ENCODE measurements at places on chromosomes 16 and 17.

GRCh38 chr17:50596191-50597037, 35.9 kb downstream of the CACNA1G start:
- no peak for DNase-seq

- DNase-seq = no peak
Observed at GRCh38 chr16:55480228-55480655, 1.2 kb downstream of the MMP2 start.

DNA sequence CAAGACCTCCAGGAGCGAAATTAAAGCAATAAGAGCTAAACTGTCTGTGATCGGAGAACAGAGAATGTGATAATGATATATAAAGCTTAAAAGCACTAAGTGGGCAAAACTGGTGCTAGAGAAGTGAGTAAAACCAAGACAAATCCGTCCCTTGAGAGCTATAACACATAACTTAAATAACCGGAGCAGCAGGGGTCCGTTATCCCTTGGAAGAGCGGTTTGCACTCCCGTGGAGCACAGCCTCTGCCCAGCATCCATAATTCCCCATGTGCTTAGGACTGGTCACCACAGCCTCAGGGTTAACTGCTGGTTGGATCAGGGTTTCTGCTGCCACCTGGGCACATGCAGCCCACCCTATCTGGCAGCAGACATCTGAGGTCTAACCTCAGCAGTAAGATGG, 489.0 kb downstream of the NPIPA7 start:
- DNase-seq = no peak

DNA sequence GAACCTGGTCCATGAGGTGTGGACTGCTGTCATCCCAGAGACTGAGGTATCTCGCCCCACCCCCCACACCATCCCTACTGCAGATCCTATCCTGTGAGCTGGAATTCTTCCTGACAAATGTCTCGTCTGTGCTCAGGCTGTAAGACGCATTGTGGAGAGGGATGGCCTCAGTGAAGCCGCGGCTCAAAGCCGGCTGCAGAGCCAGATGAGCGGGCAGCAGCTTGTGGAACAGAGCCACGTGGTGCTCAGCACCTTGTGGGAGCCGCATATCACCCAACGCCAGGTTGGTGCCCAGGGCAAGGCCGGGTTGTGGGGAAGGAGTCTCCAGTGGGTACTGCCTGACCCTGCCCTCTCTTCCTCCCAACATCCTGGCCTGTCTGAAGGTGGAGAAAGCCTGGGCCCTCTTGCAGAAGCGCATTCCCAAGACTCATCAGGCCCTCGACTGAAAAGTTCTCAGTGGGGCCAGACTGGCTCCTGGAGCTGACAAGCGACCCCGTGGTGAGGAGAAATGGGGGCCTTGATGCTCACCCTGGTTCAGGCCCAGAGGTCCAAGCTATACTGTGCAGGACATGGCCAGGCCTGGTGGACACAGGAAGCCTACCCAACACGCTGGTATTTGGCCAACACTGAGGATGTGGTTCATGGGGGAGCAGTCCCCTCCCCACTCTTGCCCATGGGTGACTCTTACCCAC, 1.2 kb upstream of the MLX start:
- DNase-seq = no peak

- no peak for DNase-seq
Observed at GRCh38 chr16:55634193-55634592, 21.6 kb upstream of the SLC6A2 start.

DNA sequence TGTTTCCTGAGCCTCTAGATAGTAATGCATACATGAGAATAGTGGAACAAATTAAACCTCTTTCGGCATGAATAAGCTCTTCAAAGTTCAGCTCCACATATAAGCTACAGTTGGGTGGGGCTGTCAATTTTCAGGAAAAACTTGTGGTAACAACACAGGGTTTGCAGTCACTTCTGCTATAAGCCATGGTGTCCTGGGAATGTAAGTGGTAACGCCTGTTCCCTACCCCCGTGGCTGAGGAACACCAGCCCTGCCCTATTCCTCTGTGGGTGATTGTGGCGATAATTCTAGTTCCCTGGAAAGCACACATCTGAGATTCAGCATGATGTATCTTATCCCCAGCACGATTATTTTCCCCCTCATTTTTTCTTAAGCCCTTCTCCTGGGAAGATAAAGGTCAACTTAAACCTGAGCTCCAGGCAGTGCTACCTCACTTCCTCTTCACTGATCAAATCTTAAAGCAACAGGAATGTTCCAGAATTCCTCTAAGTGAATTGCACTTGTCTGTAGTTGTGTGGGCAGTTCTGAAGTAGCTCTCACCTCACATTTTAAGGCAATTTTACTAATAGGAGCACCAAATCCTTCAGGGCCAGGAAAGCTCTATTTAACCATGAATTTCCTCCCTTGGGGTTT, 500.7 kb upstream of the HSBP1 start:
- DNase-seq = no peak

DNA sequence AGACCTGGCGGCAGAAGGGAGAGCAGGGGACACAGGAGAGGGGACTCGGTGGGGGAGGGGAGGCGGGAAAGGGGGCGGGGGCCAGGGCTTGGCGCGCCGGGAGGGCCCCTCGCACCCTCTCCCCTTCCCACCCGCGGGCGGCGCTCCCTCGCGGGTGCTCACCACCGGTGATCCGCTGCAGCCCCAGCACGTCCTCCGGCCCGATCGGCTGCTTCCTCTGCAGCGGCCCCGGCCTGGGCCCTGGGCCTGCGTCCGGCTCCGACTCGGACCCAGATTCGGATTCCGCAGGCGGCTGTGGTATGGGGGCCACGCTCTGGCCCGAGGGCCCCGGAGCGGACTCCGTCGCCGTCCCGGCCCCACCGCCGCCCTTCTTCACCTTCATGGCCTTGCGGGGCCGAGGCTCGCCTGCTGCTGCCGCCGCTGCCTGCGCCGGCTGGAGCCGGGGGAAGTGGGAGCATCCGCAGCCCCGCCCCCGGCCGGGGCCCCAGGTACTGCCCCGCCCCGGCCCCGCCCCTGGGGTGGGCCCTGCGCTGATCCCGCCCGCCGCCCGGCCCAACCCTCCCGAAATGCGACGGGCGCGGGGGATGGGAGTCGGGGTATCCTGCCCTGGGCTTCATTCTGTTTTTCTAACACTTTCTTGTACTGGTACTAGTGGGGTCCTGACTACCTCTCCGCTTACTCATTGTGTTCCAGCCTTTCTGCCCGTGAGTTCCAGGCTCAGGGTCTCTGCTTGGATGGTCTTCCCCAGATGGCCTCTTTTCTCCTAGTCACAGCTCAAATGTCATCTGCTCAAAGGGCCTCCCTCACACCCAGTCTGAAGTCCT, at the start of gene UNC119:
TSS of gene UNC119 (minus strand) at position 449 of the 824 bp plus-strand sequence. CDS start at position 382, 67 bp downstream.
- DNase-seq = peak; percentile 74

GRCh38 chr16:89155184-89155679, 16.3 kb upstream of the CDH15 start:
- no peak for DNase-seq

DNA sequence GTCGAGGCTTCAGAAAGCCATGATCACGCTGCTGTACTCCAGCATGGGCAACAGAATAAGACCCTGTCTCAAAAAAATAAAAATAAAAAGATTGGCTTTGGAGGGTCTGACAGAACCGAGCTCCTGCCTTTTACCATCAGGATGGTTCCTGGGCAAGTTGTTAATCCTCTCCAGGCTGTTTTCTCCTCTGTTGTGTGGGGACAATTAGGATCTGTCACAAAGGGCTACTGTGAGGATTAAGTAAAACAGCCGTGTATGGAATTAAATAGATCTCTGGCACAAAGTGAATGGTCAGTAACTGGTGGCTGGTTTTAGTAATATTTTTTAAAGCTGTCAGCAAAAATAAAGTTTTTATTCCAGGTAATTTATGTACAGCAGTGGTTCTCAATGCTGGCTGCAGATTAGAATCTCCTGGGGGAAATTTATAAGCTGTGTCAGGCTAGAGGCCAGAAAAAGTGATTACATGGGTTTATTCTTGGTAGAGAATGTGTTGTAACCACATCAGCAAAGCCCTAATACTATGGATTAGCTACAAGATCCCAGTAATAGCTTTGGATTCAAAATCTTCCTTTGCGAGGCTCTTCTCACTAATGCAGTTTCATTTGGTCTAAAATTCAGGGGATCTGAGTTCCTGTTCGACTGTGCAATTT, 47.2 kb downstream of the GPRC5B start:
- DNase-seq = no peak

- no peak for DNase-seq
Observed at GRCh38 chr17:8121681-8122421, 2.1 kb downstream of the HES7 start.

GRCh38 chr17:82228842-82229697, at the start of gene SLC16A3:
Gene SLC16A3 (plus strand): TSS chr17:82229042. CDS start chr17:82236009, 6,967 bp downstream.
- peak; percentile 56 for DNase-seq

GRCh38 chr17:27526604-27527002, 70.4 kb downstream of the KSR1 start:
- no peak for DNase-seq

GRCh38 chr17:2893422-2893914, 97.2 kb downstream of the RAP1GAP2 start:
- DNase-seq = no peak

DNA sequence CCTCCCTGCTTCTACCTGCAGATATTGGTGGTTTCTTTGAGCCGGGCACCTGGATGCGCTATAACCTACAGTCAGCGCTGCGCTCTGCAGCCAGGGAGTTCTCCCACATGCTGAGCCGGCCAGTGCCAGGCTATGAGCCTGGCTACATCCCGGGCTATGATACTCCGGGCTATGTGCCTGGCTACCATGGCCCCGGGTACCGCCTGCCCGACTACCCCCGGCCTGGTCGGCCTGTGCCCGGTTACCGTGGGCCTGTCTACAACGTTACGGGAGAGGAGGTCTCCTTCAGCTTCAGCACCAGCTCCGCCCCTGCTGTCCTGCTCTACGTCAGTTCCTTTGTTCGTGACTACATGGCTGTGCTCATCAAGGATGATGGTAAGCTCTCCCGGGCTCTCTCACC, 13.2 kb downstream of the CNTNAP1 start:
- DNase-seq = no peak

DNA sequence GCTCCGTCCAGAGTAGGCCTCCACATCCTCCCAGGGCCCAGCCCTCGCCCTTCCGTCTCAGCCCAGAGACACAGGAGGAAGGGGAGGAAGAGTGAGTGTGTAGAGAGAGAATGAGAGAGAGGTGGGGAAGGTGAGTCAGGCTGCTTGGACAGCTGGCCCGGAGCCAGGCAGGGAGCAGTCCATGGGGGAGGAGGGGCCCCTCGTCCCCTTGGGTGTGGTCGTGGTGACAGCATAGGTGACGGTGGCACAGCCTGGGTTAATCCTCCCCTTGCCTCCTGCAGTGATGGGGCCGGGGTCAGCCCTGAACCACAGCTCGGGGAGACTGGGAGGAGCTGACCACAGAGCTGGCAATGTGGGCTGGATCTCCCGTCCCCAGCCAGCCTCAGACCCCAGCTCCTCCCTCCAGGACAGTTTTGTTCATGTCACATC, 36.5 kb downstream of the FA2H start:
- DNase-seq = no peak

- no peak for DNase-seq
Observed at GRCh38 chr16:4140652-4141051, 24.4 kb upstream of the ADCY9 start.

GRCh38 chr17:82943339-82943738, 103.5 kb upstream of the ZNF750 start:
- no peak for DNase-seq

- DNase-seq = no peak
Observed at GRCh38 chr16:77599793-77600415, 122.4 kb upstream of the NUDT7 start.
